ENCODE measurements at places on chromosomes 7 and 10.

- DNase-seq: no peak
Observed at GRCh38 chr7:96663871-96664445, 45.7 kb downstream of the SEM1 start.

- DNase-seq: no peak
Observed at GRCh38 chr10:124734311-124735166, 9.6 kb downstream of the FAM53B start.

DNA sequence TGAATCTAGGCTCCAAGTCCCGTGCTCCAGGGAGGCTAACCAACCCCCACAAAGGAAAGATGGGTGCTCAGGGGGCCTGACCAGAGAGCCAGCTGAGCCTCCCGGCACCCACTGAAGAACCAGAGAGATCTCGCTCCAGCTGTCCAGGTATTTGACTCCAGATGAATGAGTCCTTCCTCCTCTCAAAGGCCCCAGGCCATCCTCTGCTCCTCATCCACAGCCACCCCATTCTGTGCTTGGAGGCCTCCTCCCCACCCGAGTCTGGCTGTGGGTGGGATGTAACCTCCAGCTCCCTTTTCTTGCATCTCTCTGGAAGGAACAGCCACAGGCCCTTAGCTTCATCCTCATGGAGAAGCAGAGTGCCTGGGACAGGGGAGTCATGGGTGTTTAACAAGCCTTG is 44.6 kb downstream of the VSTM4 start:
- no peak for DNase-seq

DNA sequence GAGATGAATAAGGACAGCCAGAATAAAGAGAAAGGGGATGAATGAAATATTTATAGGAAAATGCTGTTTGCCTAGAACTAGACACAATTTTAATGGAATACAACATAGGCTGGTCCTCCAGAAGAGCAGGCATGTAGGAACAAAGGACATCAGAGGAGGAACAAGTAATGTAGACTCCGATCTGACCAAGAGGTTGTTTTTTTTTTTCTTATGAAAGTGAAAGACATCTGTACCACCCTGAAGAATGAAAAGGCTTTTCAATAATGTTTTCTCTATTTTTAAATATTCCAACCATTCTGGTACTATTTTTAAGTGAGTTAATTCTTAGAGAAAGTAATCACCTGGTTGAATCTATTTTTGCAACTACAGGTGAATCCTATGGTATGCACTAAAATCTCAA is 136.9 kb upstream of the PTN start:
- no peak for DNase-seq

DNA sequence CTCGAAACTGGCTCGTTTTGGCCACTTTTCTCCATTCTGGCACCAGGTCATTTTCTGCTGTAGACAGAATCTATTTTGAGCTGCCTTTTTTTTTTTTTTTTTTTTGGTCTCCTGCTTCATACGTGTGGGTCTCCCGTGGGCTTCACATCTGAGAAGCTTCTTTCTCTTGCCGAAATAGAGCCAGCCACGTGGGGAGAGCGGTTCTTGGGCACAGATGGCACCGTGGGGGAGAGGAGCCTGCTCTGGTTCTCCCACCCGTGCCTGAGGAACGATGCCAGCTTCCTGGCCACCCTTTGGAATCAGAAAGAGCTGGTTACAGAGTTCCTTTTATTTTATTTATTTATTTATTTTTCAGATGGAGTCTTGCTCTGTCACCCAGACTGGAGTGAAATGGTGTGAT is 48.7 kb upstream of the OCM2 start:
- DNase-seq: no peak

GRCh38 chr7:106023369-106024322 is 60.6 kb downstream of the CDHR3 start:
- no peak for DNase-seq

DNA sequence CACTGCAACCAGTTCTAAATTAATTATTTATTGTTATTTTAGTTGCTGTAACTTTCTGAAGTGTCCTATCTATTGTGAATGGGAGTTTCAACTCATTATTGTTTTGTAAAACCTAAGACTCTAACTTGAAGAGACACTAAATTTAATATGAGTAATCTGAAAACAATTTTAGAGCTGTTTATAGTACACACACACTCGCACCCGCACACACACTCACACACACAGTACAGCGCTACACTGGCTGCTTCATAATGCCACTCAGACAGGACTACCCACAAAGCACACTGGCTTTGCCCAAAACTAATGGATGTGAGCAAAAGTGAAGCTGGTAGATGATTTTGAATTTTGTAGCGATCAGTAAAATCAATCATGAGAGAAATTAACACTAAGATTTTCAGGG is 238.9 kb upstream of the ETV1 start:
- no peak for DNase-seq

DNA sequence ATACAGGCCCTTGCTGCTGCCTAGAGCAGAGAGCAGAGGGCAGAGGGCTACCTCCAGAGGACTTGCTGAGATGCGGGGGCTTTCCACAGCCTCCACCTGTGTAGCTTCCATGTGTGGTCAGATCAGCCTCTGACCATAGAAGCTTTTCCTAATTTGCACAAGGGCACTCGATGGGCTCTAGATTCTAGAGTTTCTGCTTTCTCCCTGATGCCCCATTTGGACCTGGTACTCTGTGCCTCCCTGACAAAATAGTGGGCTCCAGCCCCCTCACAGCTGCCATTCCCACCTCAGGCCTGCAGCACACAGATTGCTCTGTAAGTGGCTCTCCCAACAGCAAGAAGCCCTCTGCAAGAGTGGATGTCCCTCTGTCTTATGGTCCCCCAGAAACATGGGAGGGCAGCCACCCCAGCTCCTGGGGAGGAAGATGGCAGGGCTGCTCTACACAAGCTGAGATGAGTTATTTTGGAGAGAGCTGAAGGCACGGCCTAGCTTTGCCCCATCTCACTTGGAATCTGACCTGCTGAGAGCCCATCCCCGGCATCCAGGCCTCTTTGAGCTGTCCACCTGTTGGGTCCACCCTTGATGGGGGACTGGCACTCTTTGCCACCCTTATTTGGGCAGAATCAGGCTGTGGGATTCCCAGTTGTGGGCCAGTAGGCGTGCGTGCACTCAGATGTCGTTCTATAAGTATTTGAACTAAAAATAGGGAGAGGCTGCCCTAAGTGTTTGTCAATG is 16.7 kb downstream of the TMEM273 start:
- no peak for DNase-seq

DNA sequence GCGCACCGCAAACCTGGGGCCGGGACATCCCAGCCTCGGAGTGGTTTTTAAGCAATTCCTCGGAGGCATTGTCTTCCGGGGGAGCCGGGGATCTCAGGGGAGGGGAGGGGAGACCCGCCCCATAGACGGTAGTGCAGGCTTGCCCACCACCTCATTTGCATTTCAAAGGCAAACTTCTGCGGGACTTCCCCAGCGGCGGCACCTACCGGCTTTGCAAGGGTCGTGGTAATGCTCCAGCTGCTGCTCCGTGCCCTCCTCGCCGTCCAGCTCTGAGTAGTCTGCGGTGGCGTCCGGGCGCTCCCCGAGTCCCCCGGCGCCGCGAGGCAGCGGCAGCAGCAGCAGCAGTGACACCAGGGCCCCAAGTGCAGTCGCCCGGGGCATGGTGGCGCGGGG is 425 bp downstream of the TLL2 start:
- DNase-seq: peak; percentile 66

- peak; percentile 72 for DNase-seq
Observed at GRCh38 chr10:16779384-16779915, 37.8 kb downstream of the RSU1 start.

Data from GM20000 (cell line).